ENCODE measurements at places on chromosomes 3 and 15. TPM values are rescaled to one million over a fixed set of nuclear protein-coding genes. Genes with fewer than 3 reads are reported as not detected.

The QTRT2 gene
- 32.3 TPM for polyA plus RNA-seq

The FSIP1 gene
- 0.92 TPM for polyA plus RNA-seq

The SEMA6D gene
- polyA plus RNA-seq = 0.37 TPM

The CNBP gene
- 444 TPM for polyA plus RNA-seq

The CFAP100 gene
- polyA plus RNA-seq = not detected

The SCAMP5 gene
- polyA plus RNA-seq = 12.8 TPM

The MLF1 gene
- 55.0 TPM for polyA plus RNA-seq

The CHD2 gene
- 130 TPM for polyA plus RNA-seq

The ECE2 gene
- polyA plus RNA-seq = 0.48 TPM

The NT5DC2 gene
- polyA plus RNA-seq = 260 TPM

The COL6A5 gene
- 0.05 TPM for polyA plus RNA-seq

The IVD gene
- 53.5 TPM for polyA plus RNA-seq

The USP50 gene
- 6.3 TPM for polyA plus RNA-seq

The SOX14 gene
- 0.39 TPM for polyA plus RNA-seq

The ANKRD34C gene
- not detected for polyA plus RNA-seq
